ENCODE measurements at places on chromosomes 2 and 18.

DNA sequence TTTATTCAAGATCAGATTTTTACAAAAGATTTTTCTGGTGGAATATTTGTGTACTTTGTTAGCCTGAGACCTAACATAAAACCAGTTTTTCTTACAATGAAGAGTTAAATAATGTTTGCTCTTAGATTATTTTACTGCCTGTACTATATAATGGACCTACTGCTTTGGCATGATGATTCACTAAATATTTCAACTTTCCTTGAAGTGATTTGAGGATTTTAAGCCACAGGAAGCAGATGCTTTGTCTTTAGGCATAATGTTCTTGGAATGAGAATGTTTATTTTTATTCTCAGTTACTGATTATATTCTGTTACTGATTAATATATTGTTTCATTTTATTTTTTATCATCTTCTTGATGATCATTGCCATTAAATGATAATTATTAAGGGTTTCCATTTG lies 175.3 kb upstream of the LRP1B start:
- no peak for DNase-seq

DNA sequence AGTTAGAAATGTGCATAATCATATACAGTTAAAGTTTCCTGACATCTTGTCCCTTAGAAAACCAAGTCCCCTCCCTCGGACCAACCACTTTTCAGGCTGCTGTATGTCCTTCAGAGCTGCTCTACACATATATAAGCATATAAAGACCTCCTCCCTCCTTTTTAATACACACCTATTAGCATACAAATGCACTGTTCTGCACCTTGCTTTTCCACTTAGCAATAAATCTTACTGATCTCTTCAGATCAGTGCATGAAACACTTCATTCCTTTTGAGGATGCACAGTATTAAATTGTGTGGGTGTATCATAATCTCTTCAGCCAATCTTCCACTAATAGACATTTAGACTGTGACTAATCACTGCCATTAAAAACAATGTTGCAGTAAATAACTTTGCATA lies 79.8 kb downstream of the CNTNAP5 start:
- no peak for DNase-seq

GRCh38 chr2:48870503-48870902 lies 115.0 kb upstream of the LHCGR start:
- no peak for DNase-seq

- no peak for DNase-seq
These were observed 53.4 kb downstream of the ATIC start for GRCh38 chr2:215365184-215365658.

DNA sequence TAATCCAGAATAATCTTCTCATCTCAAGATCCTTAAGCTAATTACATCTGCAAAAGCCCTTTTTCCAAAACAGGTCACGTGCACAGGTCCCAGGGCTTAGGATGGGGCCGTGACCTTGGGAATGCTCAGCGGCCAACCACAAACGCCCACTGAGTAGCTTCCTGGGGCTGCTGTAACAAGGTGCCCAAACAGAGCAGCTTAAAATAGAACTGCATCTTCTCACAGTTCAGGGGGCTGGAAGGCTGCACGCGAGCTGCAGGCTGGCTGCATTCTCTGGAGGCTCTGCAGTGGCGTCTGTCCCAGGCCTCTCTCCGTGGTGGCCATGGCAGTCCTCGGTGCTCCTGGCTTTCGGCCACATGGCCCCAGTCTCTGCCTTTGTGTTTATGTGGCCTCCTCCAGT lies 31.9 kb downstream of the ADI1 start:
- DNase-seq, result no peak

DNA sequence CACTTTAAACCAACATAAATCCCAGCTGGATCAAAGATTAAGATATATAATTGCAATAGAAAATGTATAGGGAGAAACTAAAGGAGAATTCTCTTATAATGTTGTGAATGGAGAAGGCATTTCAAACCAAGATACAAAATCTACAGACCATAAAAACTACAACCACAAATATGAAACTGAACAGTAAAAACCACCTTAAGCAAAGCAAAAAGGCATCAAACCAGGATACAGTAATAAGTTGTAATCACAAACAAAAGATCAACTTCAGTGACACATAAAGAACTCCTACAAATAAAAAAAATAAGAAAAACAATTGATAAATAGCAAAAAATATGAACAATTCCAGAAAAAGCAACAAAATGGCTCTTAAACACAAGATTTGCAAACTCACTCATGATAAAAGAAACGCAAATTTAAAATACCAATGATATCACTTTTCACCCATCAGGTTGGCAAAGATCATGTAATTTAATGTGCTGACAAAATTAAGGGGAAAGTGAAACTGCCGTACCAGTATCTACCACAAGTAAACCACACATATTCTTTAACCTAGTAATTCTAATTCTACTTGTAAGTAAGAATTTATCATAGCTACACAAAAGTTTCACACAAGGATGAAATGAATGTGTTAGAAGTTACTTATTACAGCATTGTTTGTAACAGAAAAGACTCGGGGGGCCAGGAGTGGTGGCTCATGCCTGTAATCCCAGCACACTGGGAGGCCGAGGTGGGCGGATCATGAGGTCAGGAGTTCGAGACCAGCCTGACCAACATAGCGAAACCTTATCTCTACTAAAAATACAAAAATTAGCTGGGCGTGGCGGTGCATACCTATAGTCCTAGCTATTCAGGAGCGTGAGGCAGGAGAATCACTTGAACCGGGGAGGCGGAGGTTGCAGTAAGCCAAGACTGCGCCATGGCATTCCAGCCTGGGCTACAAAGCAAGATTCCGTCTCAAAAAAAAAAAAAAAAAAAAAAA lies 101.9 kb downstream of the USP34 start:
- no peak for DNase-seq

DNA sequence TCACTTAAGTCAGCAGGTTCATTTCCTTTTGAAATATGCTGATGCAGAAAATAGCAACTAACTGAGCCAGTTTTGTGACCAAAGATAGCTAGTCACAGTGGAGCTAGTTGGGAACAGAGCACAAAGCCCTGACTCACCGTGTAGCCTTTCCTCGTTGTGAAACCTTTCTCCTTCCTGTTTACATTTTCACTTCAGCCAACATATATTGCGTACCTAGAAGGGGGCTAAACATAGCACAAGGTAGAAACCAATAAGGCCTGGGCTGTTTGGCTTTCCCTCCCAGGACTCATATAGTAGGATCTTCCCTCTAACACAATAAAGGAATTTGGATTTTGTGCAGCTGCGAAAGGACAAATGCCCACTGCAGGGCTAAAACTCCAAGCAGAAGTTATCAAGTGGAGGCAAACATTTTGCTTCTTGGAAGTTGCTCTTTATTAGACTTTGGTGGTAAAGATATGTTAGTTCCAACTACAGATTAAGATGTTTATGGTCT lies 24.5 kb upstream of the LPIN2 start:
- DNase-seq, result no peak

GRCh38 chr2:36271266-36271665 lies 84.3 kb upstream of the CRIM1 start:
- DNase-seq, result no peak

DNA sequence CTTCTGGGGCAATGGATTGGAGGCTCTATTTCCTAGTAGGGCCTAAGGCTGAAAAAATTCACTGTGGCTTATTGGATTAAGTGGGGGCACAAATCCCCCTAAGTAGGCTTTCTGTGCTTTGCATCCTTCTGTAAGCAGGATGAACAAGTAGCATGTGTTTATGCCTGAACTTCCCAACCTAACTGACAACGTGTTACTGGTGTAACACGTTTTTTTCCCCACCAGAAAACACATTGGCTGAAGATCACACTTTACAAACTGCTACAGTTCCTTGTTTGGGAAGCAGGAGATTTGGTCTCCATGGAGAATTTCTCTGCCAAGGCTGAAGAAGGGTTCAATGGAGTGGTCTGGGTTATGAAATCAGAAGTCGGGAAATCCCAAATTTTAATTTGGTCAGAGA lies 7.2 kb upstream of the ITGA6 start:
- no peak for DNase-seq

- no peak for DNase-seq
These were observed 161.5 kb downstream of the CAPN13 start for GRCh38 chr2:30645745-30646119.

GRCh38 chr2:110678457-110679336 lies 834 bp upstream of the BUB1 start:
- no peak for DNase-seq

- no peak for DNase-seq
These were observed 73.9 kb upstream of the LPIN2 start for GRCh38 chr18:3086871-3087270.

DNA sequence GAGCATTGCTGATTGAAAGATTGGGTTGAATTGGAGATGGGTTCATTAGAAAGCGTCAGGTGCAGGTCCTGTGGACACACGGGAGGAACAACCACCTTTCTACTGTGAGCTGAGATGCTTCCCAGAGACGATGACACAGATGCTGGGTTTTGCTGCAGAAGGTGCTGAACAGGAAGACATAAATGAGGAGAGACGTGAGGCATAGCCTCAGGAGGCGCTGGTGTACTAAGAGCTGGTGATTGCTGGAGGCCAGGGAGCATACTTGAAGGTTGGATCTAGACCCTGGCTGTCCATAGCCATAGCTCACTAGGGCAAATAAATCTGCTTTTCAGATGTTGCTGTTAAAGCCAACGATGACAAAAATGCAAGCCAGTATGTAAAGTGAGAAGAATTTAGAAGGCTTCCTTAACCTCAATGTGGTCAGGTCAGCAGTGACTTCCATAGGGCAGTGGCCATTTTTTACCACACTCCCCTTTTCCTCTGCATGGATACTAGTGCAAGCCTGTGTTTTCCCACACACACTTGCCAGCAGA lies 153.7 kb downstream of the SOX11 start:
- no peak for DNase-seq

GRCh38 chr18:24500217-24500616 lies 39.8 kb downstream of the HRH4 start:
- DNase-seq, result no peak

DNA sequence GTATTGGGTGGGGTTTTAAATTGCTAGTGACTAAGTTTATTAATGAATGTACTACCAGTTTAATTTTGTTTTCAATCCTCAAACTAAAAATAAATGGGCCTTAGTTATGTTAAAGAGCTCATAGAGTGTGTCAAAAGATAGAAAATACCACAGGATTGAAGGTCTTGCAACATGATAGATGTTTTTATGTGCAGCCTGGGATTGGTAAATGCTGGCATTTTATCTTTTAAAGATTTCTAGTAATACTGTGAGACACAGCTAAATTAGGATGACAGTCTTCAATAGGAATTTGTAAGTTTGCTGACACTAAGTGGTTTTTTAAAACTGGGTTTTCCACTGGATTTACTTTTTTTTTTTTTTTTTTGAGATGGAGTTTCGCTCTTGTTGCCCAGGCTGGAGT lies 122.3 kb downstream of the HAUS1 start:
- DNase-seq, result no peak

GRCh38 chr2:166357068-166357949 lies 18.4 kb downstream of the SCN9A start:
- DNase-seq, result no peak

- DNase-seq, result no peak
These were observed 2.0 kb downstream of the TMEM169 start for GRCh38 chr2:216083464-216084281.

DNA sequence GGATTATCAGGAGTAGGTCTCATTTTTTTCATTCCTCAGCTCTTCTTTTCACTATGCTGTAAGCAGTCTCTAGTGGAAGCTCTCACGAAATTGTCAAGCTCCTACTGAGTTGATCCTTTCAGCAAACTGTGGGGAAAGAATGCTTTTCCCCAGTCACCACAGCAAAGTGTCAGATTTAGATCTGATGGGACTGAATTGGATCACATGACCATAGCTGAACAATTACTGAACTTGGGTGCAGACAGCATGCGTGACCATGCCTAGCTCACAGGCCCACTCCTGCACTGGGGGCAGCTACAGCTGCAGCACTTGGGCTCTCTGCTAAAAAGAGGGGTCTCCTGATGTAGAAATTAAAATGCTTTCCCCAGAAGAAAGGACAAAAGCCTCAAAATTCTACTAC lies 3.1 kb downstream of the ARHGAP15 start:
- no peak for DNase-seq

DNA sequence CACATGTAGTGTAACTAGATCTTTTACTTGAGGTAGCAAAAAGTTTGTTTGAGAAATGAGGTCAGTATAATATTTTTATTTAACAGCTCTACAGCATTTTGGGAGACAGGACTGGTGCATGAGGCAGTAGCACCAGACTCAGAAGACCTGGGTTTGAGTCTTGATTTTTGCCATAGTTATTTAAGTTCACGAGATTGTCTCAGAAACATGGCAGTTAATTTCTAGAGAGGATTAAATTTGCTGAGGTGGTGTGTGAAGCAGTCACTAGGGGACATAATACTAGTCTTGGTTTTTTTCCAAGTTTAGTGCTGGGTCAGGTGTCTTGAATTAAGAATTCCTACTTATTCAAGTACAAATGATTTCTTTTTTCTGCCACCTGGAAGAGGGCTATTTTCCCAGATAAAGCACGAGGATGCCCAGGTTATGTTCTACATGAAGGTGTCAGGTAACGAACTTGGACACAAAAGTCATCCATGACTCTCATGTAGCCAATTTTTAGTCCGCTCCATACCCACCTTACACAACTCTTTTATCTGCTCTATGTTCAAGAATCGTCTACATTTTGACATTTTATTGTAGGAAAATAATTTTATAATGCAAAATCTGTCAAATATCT lies 1.4 kb downstream of the MARCHF7 start:
- DNase-seq, result no peak

DNA sequence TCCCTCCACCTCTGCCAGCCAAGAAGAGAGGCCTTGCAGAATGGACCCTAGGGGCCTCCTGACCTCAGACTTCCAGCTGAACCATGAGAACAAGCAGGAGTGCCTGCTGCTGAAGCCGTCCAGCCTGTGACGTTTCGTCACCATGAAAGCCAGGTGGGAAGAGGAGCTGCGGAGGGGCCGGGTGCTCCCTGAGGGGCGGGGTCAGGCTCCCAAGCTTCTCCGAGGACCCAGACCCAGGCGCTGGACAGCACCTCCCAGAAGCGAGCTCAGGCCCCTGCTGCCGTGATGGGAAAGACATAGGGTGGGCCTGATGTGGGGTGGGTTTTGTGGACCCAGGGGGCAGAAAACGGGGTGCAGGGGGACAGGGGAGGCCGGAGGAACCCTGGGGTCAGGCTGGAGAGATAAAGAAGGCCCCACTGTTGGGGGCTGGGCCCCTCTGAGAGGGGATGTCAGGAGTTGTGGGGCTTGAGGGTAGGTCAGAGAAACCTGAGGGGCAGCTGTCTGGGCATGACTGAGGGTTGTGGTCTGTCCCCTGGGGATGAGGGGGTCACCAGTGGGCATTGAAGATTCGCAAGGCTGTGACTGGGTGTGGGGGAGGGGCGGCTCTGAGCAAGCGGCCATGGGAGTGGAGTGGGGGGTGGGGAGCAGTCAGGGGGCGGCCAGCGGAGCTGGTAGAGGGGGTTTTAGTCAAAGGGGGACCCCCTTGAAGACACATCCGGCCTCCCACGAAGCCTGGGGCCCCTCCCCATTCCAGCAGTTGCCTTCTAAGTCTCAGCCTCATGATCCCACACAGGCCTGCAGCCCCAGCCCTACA lies 73.4 kb upstream of the ODC1 start:
- DNase-seq, result no peak

DNA sequence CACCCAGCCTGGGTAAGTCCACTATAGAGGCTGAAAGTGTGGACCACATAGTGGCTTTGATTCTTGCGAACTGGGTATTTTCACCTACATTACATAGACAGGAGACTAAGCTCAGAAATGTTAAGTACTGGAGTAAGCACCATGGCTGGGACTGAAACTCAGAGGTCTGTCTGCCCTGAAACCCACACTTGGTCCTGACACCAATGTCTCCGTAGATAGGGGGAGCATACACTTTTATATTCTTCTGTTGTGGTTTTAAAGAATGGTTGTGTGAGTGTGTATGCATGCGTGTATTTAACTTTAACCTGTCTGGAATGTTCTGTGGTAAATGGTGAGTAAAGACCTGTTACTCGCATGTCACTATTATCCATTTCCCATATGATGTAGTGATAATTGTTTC lies 10.3 kb upstream of the NPPC start:
- DNase-seq, result no peak
